Stimulated activated naive CD8-positive, alpha-beta T cell treated with anti-CD3 and anti-CD28 coated beads, Interleukin-15, Interleukin-2, amounts not matched to agents 100 U/mL and 50 U/mL, for 24 hours (primary cell): ENCODE measurements at places on chromosomes 7 and 10.

- no peak for DNase-seq
Measured at GRCh38 chr10:125626671-125627070, 56.3 kb downstream of the TEX36 start.

GRCh38 chr7:93569189-93569588 lies 5.3 kb downstream of the CALCR start:
- DNase-seq: no peak

DNA sequence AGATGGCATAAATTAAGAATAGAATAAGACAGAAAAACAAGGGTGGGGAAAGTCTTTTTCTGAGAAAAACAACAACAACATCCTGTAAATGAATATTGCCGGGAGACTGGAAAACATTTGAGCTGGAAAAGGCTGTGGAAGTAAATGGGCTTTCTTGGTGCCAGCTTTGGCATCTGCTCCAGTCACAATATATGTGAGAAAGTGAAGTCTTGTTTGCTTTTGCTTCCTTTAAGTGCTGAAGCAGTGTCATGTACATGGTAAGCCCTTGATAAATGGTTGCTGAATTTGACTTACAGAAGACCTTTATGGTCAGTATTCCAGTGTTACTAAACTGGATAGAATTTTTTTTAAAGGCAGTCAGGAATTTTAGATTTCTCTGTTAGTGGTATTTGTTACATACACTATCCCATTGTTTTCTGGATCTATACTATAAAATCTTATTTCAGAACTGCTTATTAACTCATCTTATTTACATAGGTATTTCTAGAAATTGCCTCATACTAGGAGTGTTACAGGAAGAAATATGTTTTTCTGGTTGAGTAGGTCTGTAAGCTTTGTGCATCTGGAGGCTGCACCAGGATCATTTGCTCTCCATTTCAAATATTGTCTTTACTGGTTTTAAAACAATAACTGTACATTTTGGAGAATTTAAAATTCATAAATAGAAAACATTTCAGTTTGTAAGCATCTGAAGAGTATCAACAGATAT lies 201.7 kb upstream of the FOXP2 start:
- no peak for DNase-seq

- no peak for DNase-seq
Measured at GRCh38 chr7:2063563-2064260, 169.0 kb downstream of the MAD1L1 start.

DNA sequence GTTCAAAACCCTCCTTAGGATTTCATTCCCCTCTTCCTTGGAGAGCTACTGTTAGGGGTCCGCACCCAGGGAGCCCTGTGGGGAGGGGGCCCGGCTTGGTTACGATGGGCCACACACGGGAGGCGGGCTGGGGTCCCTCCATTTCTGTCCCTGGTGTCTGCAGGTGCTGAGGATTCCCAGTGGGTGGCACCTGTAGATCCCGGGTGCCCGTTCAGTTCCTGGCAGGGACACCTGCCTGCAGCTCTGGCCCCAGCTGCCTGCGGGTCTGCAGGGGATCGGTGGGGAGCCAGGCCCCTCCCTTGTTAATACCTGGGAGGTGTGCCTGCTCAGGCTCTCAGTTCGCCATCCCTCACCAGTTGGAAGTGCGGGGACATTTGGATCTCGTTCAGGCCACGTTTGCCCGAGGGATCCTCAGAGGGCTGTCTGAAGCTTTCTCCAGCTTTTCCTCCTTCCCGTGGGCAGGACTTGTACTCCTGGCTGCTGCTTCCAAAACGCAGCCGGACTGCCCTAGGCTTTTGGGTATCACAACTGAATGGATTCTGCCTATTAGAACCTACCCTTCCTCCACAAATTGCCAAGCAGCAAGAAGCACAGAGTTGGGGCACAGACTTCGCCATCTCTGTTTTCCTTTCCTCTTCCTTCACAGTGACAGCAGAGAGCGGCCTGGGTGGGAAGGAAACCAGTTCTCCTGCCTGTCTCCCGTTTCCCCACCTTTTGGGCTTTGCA lies 22.3 kb upstream of the IL15RA start:
- DNase-seq: no peak

DNA sequence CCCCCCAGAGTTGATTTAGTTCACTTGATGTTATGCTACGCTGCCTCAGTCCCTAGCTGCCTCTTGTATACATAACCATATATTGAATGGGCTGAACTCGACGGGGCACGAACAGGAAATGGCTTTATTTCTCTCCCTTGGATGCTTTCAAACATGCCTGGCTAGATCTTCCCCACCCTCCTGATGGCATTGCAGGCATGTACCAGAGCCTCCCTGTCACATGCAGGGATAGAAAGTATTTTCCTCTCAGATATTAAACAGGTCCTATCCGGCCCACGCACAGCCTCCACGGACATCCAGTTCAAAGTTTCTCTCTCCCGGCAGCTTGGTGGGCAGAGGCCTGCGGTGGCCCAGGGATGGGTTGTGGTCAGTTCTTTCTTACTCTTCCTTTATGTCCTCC lies 422.1 kb downstream of the RPS24 start:
- DNase-seq: no peak

GRCh38 chr7:100485471-100485876 lies 1.7 kb downstream of the NYAP1 start:
- no peak for DNase-seq

- DNase-seq: no peak
Measured at GRCh38 chr7:7966141-7966734, 2.4 kb upstream of the GLCCI1 start.

- peak; percentile 67 for DNase-seq
Measured at GRCh38 chr10:96720422-96721206, at the start of gene PIK3AP1. PIK3AP1 (minus strand) TSS chr10:96720514; CDS start chr10:96720394, 120 bp downstream.

DNA sequence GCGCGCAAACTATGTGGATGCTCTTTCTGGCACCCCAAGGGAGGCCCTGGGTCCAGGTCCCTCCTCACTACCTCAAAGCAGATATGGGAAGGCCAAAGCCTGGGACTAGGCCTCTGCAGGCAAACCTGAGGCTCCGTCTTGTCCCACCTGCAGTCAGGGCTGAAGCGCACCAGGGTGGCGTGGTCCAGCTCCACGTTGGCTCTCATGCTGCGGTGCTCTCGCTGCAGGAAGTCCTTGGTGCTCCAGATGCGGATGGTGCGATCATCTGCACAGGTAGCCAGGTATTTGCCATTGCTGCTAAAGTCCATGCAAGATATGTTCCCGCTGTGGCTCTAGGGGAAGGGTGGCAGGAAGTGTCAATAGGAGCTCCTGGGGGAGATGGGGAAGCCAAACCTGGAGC lies 4.6 kb downstream of the TBL2 start:
- no peak for DNase-seq

GRCh38 chr7:144416341-144416740 lies 12.8 kb upstream of the NOBOX start:
- no peak for DNase-seq

DNA sequence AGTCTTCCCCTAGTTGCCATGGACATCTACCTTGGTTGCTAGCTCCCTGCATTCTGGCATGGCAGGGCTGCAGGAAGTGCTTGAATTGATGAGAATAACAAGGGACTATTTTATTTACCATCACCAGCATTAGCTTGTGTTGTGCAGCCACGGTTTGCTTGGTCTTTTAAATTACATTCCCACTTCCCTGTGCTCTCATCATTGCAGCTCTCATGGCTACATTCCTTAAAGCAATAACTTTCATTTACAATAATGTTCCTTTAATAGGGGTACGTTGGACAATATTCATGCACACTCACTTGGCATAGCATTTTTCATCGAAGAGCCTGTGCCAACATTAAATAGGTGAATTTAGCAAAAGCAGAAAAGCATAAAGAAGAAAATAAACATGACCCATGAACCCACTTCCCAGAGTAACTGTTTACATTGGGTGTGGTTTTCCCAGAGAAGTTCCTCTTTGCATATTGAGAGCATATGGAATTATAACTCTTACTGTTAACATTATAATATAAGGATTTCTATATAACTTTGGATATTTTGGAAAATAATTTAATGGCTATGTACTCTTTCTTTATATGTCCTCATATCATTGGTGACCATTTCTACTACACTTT lies 113.2 kb upstream of the VWC2 start:
- DNase-seq: no peak

GRCh38 chr10:30607814-30608213 lies 21.7 kb downstream of the LYZL2 start:
- DNase-seq: no peak

DNA sequence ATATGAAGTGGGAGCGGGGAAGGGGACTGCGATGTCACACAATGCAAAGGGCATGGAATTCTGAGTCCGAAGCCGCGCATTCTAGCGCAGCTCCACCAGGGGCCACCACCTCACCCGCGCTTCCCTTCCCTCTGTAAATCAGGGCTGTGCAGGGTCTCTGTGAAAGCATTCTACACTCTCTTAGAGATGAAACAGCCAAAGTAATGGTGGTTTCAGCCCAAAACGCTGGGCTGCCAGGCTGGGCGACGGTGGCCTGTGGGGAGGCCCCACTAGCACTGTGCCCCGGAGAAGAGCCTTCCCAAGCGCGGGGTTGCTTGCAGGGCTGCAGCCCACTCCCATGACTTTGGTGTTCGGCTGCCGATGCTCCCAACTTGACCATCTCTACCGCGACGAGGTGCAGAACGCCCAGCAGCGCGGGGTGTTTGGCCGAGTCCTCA lies 11.4 kb downstream of the ATG9B start:
- DNase-seq: no peak

GRCh38 chr7:130900471-130901076 lies 166.6 kb upstream of the KLF14 start:
- DNase-seq: no peak

DNA sequence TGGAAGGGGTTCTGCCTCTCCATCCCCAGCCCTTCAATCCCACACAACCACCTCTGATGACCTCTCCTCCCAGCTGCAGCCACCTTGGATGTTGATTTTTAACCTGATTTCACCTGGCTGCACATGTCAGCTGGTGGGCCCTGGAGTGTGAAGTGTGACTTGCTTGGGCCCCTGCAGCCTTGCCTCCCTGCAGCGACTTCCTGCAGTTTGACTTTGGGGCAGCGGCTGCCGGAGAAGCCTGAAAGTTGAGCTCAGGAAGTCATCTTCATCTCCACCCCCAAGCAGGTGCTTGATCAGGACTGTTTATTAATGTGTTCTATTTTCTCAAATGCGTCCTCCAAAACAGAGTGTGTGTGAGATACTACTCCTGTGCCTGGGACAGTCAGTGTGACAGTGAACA lies 675.2 kb upstream of the GALNT17 start:
- DNase-seq: peak; percentile 5

DNA sequence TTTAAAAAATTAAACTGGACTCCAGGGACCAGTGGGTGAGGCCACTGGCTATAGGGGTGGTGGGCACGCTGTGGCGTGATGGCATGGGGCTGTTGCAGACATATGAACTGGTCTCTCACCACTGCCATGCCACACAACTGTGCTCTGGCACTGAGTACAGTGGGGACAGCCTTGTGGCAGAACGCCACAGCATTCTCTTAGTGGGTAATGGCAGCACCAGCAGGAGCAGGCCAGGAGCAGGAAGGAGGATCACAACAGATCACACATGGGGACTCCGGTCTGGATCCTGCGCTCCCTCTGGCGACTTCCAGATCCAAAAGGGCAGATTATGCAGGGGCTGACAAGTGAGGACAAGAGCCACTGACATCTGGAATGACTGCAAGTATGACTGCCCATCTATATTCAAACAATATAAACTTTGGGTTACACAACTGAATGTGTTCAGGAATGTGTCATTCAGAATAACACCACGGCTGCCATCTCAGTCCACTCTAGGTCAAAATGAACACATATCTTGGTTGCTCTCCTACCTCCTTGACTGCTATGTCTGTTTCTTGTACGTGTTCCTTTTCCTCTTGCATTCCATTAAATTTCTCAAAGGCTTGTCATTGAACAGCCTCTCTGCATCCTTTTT lies 176.0 kb downstream of the KMT2E start:
- DNase-seq: no peak

GRCh38 chr10:78041170-78042057 lies 7.8 kb downstream of the RPS24 start:
- no peak for DNase-seq

- peak; percentile 43 for DNase-seq
Measured at GRCh38 chr10:3776796-3777571, 8.0 kb downstream of the KLF6 start.

DNA sequence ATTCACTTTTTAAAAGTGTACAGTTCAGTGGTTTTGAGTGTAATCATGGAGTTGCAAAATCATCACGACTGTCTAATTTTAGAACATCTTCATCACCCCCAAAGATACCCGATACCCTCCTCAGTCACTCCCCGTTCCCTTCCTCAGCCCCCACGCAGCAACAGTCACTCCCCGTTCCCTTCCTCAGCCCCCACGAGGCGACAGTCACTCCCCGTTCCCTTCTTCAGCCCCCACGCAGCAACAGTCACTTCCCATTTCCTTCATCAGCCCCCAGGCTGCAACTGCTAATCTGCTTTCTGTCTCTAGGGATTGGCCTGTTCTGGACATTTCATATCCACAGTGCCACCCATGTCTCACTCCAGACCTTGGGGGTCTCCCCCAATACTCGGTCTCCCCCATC lies 161.6 kb upstream of the PPP2R2D start:
- no peak for DNase-seq

DNA sequence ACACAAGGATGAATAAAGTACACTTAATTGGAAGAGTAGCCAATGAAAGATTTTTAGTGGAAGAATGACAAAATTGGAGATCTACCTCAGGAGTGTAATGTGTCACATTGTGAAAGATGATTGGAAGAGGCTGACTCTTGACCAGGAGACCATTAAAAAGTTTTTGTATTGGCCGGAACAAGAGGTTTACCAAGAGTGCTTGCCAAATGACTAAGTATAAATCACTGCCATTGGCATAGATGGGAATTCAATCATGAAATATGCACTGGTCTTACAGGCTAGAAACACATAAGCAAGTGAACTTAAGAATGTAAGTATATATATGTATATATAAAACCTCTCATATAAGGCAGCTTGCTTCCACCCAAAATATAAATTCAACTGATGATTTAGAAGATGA lies 58.7 kb upstream of the TFEC start:
- no peak for DNase-seq

GRCh38 chr7:7098280-7098818 lies 84.0 kb upstream of the C1GALT1 start:
- no peak for DNase-seq
